Tibial artery (tissue), 4 donors: ENCODE measurements at places on chromosomes 12 and 14.

GRCh38 chr12:74538491-74539258, 1.0 kb downstream of the ATXN7L3B start:
- no peak for DNase-seq

- no peak for DNase-seq
Observed at GRCh38 chr12:108119126-108119973, 9.7 kb upstream of the WSCD2 start.

- DNase-seq: no peak
Observed at GRCh38 chr12:129561304-129561703, 342.5 kb downstream of the TMEM132D start.

GRCh38 chr12:2306735-2307134, 253.9 kb downstream of the CACNA1C start:
- no peak for DNase-seq

DNA sequence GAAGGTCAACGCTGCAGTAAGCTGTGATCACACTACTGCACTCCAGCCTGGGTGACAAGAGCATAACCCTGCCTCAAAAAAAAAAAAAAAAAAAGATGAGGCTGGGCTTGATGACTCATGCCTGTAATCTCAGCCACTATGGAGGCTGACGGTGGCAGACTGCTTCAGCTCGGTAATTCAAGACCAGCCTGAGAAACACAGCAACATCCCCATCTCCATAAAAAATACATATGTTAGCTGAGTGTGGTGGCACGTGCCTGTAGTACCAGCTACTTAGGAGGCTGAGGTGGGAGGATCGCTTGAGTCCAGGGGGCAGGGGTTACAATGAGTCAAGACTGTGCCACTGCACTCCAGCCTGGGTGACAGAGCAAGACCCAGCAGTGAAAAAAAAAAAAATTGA, 50.4 kb downstream of the GXYLT1 start:
- DNase-seq: no peak

GRCh38 chr12:101567918-101568317, 26.9 kb upstream of the MYBPC1 start:
- no peak for DNase-seq

DNA sequence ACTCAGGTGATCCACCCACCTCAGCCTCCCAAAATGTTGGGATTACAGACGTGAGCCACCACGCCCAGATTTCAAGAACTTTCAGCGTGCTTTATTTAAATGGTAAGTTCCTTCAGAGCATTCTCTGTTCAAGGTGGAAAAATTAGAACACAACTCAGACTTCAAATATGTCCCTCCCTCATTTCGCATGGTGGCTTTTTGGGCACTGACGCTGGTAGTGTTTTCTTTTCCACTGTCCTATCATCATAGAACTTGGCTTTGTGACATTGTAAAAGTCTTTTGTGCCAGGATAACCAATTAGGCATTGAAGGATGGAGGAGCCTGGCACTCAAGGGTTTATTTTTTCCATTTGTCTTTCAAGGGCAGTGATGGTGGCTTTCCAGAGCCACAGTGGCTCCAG, 190.8 kb downstream of the NUAK1 start:
- no peak for DNase-seq

GRCh38 chr12:47894068-47894467, 10.7 kb downstream of the VDR start:
- no peak for DNase-seq

DNA sequence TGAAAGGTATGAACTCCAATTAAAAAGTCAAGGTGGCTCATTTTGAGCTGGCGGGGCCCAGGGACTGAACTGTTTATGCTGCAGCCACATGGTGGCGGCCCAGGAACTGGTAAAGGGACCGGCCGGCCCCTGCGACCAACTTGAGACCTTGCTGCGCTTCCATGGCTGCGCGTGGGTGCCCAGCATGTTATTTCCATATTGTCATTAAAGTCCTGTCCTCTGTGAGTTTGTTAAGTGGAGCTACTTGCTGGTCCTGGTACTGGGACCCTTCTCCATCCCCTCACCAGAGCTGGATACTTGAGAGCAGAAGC, 62.3 kb downstream of the BEGAIN start:
- DNase-seq: peak; percentile 60

DNA sequence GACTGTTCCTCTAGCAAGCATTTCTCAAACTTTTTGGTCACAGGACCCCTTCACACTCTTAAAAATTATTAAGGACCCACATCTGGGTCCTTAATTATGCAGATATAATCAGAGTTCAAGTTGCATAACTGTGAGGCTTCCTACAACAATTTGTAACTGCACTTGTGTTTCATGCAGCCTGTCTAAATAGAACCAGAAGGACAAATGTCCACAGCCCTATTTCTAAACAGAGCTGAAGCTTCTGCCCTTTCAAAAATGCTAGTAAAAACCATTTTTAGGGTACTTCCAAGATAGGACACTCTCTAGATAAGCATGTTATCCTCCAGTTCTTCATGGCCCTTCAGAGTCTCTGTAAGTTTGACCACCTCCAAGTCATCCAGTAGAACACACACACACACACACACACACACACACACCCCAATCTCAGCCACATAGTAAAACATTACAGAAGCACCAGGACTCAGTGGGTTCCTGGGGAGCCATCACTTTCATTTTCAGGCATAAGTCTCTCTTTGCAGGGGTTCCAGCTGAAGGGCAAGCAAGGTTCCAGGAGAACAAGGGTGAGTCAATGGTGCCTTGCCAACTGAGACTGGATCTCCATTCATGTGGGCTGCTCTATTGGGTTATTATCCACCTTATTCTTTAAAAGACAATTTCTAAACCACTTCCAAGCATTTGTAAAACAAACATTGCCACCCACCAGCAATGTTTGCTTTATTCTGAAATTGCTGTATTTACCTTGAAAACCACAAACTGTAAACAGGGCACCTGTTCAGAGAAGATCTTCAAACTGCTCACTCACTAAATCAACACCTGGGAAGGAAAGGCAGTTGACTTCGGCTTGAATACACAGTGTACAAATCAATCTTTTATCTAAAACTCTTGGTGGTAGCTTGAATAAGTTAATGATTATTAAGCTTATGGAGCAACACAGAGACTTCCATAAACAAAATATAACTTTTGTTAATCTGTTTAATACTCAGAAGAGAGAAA, 64.1 kb downstream of the ITPR2 start:
- DNase-seq: no peak

DNA sequence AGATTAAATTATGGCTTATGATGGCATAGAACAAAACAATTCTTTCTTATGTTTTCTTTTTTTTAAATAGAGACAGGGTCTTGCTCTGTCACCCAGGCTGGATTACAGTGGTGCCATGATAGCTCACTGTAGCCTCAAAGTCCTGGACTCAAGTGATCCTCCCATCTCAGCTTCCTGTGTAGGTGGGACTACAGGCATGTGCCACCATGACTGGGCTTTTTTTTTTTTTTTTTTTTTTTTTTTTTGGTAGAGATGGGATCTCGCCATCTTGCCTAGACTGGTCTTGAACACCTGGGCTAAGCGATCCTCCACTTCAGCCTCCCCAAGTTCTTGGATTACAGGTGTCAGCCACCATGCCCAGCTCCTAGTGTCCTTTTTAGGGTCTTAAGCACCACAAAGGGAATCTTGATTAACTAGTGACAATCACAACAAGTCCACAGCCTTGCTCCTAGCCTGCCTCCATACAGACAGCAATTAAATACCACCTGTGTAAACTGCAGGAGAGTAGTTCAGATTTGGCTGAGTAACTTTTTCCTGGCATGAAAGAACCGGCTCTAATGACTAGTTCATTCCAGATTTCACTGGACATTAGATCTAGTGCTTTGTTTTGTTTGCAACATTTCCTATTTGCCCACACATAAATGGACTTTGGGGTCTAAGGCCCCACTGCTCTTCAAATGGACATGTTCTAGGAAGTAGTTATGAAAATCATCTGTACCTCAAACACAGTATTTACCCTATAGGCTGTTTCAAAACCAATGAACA, 61.6 kb downstream of the SH2B3 start:
- DNase-seq: no peak

DNA sequence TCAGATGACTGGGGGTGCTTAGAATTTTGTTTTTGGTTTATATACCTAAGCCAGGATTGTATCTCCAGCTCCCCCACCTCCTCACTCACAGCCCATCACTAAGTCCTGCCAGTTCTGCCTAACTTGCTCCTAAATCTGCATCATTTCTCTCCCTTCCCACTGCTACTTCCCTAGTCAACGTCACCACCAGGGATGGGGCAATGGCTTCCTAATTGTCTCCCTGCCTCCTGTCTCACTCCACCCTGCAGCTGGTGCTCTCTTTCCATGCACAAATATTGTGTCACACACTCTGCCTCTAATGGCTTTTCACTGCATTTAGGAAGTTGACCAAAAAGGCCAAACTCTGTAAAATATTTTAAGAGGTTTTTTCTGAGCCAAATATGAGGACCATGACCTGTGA, 11.5 kb downstream of the OAS2 start:
- DNase-seq: no peak
